Naive thymus-derived CD8-positive, alpha-beta T cell (primary cell): ENCODE measurements at places on chromosomes 13 and 19.

DNA sequence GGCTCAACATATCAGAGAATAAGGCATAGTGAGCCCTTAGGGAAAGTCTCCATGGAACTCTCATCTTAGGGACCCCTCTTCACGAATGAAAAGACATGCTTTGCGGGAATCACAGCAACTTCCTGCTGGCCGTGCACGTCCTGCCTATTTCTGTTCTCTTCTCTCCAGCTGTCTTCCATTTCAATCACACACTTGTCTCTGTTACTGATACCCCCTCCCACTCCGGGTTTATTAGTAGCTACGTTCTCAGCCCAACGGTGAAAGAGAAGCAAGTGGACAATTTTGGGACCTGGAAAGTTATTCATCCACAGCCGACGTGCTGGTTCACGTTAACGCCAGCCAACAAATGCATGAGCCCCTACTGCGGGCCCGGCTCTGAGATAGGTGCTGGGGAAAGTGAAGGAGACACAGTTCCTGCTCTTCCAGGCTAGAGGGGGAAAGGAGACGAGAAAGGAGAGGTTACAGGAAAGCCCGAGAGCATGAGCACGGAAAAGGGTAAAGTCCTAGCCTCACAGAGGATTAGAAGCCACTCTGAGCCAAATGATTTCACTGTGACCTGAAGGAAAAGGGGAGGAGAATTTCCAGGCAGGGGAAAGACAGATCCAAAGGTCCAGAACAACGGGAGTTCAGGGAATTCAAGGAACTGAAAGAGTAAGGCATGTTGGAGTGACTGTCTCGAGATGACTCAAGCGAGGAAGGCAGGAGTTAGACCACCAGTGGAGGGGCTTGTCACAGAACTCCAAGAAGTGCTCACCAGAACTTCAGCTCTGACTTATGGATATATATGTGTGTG, 81.8 kb upstream of the CLDN10 start:
- H3K27me3 ChIP-seq = peaks cover 1% of the 10 kb centered on the region
- no peaks in the 10 kb centered on the region for H3K4me1 ChIP-seq
- H3K27ac ChIP-seq = no peak overlapping the region
- no peaks in the 10 kb centered on the region for H3K36me3 ChIP-seq
- no peak for DNase-seq

GRCh38 chr13:105894697-105895096, 640.8 kb downstream of the EFNB2 start:
- H3K36me3 ChIP-seq = no peaks in the 10 kb centered on the region
- H3K27ac ChIP-seq = no peak overlapping the region
- no peak for DNase-seq
- H3K27me3 ChIP-seq = peaks cover 9% of the 10 kb centered on the region

- DNase-seq = no peak
- no peak overlapping the region for H3K4me3 ChIP-seq
- H3K27me3 ChIP-seq = peaks cover 3% of the 10 kb centered on the region
- H3K4me1 ChIP-seq = no peaks in the 10 kb centered on the region
Measured at GRCh38 chr13:34623331-34623730, 318.7 kb upstream of the NBEA start.

GRCh38 chr19:42032431-42032830, 37.6 kb downstream of the GRIK5 start:
- peaks cover 10% of the 10 kb centered on the region for H3K27me3 ChIP-seq
- H3K36me3 ChIP-seq = no peaks in the 10 kb centered on the region
- DNase-seq = no peak
- no peak overlapping the region for H3K27ac ChIP-seq

- no peak overlapping the region for H3K27ac ChIP-seq
- no peaks in the 10 kb centered on the region for H3K36me3 ChIP-seq
- no peaks in the 10 kb centered on the region for H3K27me3 ChIP-seq
- H3K4me3 ChIP-seq = no peak overlapping the region
Measured at GRCh38 chr13:67977066-67977465, 746.9 kb upstream of the PCDH9 start.

DNA sequence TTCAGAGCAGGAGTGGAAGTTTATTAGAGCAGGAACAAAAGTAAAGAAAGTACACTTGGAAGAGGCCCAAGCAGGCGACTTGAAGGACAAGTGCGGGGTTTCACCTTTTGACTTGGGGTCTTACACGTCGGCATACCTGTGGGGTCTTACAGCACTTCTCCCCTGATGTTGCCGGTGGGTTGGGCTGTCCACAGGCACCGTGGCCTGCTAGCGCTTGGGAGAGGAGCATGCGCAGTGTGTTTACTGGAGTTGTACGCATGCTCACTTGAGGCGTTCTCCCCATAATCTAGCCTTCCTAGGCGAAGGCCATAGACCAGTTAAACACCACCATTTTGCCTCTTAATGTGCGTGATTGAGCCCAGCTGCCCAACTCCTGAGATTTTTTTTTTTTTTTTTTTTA, 25.0 kb upstream of the PLEKHF1 start:
- no peak overlapping the region for H3K27ac ChIP-seq
- peaks cover 4% of the 10 kb centered on the region for H3K4me1 ChIP-seq
- no peak for DNase-seq
- no peak overlapping the region for H3K4me3 ChIP-seq
- H3K36me3 ChIP-seq = no peaks in the 10 kb centered on the region
